ENCODE measurements at places on chromosomes 4 and X. TPM values are rescaled to one million over a fixed set of nuclear protein-coding genes. Genes with fewer than 3 reads are reported as not detected.

- no peak for DNase-seq
Measured at GRCh38 chr4:29459926-29460325, 1260.2 kb upstream of the PCDH7 start.

DNA sequence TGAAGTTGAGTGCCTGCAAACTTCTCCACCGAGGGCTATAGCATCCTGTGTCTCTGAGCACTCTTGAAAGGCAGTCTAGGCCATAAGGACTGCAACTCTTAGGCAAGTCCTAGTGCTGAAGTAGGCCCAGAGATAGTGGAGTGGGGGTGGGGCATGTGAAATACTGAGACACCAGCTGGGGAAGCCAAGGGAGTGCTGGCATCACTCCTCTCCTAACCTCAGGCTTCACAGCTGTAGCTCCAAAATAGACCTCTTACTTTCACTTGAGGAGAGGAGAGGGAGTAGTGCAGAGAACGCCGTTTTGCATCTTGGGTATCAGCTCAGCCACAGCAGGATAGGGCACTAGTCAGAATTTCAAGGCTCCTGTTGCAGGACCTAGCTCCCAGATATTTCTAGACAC, 56.2 kb upstream of the CYSLTR1 start:
- DNase-seq: no peak

GRCh38 chr4:52836678-52837077, 25.4 kb upstream of the RASL11B start:
- DNase-seq: no peak

DNA sequence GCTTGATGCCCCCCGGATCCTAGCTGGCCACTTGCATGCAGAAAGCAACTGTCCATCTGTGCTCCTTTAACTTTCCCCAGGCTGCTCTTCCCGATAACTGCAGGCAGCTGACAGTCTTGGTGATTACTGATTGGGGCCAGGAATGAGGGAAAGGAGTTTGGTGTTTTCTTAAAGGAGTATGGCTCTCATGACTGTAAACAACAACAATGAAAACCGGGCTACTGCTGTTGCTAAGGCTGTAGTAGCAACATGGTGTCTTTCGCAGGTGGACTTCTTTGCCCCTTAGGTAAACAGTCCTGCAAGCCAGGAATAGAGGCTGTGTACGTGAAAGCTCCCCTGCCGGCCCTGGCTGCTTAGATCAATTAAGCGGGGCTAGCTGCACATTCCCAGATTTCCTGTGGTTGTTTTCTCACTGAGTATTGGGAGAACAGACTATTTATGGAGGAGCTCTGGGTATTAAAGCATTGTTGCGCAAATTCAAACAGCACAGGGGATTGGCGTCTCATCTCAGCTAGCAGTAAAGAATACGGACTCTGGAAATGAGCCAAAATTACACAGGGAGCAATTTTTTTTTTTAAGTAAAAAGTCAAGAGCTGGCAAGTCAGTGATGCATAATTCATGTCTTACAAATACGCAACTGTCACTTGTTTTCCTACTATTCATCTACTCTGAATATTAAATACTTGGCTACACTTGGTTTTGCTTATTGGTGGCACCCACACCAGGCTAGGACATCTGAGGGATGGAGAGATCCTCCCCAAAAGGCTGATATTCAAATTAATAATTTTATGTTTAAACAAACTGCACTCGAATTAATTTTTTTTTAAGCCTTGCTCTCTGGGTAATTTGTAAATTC, 61.6 kb upstream of the NAP1L5 start:
- no peak for DNase-seq

DNA sequence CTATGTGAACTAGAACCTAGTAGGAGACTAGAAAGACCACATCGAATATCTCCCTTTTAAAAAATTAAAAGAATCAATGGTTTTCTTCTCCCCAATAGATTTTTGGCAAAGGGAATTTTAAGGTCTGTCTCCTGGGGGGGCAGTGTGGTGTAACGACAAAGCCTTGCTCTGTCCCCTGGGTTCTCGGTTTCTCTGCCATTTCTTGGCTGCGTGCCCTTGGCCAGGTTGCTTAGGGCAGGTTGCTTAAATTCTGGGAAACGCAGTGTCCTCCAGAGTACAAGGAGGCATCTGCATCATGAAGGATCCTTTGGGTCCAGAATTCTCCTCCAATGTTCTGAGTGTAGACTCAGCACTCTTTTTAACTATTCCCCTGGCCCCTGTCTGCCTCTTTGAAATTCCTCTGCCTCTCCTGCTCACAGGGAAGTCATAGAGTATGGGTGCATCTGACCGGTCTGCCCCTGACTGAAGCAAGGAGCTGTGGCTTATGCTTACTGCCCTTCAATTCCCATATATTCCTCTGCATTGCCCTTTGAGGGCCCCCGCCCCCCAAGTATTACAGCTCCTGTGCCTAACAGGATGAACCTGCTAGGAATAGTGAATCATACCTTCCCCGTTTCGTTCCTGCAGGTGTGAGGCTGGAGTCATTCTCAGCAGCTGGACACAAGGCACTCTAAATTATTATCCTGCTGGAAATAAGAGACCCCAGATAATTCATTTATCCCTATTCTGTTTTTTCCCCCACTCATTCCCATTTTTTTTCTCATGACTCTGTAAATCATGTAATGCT, 2.2 kb downstream of the KIT start:
- DNase-seq: no peak

GRCh38 chr4:183770906-183771305, 111.8 kb downstream of the TRAPPC11 start:
- no peak for DNase-seq

GRCh38 chr4:106806158-106806797, 229.8 kb downstream of the DKK2 start:
- DNase-seq: no peak

The DAPP1 gene
- total RNA-seq: 23.6 TPM

The MAP3K15 gene
- 0.69 TPM for total RNA-seq

The CT45A5 gene
- total RNA-seq: not detected
